Activated CD4-positive, alpha-beta T cell treated with anti-CD3 and anti-CD28 coated beads, Interleukin-2, amount 50 U/mL, for 16 hours (primary cell): ENCODE measurements at places on chromosomes 5 and 9.
A peak's percentile ranks its signal among the peaks of the same experiment; 100 is the strongest.

- DNase-seq: no peak
These were observed 57.6 kb downstream of the SPOCK1 start for GRCh38 chr5:137441476-137441875.

DNA sequence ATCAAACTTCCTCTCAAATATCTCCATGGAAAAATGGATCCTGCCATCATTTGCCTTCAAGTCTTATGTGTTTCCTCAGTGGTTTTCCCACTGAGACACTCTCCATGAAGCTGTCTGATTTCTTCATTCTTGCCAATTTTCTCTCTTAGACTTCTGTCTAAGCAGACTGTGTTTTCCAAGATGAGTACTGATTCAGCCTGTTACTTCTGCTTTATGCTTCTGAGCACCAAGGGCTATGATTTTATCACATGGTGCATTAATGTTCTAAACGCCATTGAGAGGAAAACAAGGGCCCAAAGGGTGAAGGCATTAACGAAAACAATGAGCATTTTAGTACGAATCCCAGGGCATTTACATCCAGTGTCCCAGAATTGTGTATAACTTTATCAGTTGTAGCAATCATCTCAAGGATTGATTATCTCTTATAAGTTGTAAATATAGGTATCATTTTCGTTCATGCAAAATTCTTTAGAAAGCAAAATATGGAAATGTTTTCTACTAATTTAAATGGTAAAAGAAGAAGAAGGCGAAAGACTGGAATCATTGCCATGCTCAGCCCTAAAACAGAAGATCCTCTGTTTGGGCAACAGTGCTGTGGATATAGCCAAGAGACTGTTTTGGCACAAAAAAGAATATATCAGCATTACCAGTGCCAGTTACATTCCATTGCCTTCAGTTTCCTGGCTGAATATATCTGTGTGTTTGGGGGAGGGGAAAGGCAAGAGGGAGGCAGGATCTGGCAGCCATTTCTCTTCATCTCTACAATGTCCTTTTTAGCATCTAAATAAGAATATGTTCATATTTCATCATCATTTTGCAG lies 537.6 kb downstream of the ANXA1 start:
- no peak for DNase-seq

GRCh38 chr9:124132671-124133147 lies 121.1 kb downstream of the LHX2 start:
- no peak for DNase-seq

DNA sequence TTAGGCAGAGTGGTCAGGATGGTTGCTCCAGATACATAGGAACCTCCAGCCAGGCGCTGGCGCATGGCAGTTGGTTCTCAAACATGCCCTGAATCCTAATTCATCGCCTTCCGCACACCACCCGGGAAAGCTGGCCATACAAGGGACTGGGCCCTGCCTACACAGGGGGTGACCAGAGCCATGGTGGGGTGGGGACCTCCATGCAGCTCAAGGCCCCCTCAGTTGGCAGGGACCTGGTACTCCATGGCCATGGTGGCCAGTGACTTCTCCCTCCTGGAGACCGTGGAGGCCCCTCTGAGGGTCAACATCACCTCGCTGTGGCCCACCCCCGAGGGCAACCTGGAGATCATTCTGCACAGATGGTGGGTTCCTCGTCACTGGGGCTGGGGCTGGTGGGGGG lies 26.8 kb downstream of the PAEP start:
- no peak for DNase-seq

GRCh38 chr5:14399054-14399692 lies 182.4 kb upstream of the OTULINL start:
- DNase-seq: peak; percentile 42

GRCh38 chr9:715300-715699 lies 126.2 kb upstream of the DMRT1 start:
- DNase-seq: no peak

DNA sequence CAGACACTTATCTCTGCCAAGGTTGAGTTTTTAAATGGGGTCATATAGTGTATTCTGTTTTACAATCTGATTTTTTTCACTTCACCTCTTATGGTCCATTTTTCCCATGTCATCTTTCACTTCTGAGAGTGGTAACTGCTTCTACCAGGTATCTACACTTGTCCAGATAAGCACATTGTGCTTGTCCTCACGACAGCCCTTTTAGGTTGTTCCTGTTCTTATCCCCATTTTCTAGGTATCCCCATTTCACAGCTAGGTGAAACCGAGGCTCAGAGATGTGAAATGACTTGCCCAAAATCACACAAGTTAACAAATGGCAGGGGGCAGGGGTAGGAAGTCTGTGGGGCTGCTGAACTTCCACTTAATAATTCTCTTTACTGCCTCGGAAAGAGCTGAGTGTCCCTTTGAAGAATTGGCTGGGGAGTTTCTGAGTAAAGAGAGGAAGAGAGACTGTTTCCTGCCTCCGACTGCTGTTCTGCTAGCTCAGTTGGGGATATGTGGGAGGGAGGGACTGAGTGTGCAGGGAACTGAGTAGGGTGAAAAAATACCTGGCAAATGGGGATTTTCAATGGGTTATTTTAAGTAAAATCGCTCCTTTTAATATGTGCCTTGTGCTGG lies 255.4 kb downstream of the GRIA1 start:
- no peak for DNase-seq

GRCh38 chr9:96688745-96689464 lies 33.8 kb upstream of the PRXL2C start:
- DNase-seq: no peak
